Astrocyte (in vitro differentiated cells and primary cell): ENCODE measurements at places on chromosomes 1 and 21. TPM values are rescaled to one million over a fixed set of nuclear protein-coding genes. Genes with fewer than 3 reads are reported as not detected.

Gene CLCA4
- not detected in 2 replicates for total RNA-seq

Gene C1QB
- total RNA-seq, result not detected in 2 replicates

Gene PI4KB
- total RNA-seq, result 59.4 and 67.8 TPM in 2 replicates

Gene C1orf105
- not detected in 2 replicates for total RNA-seq

Gene PTPRC
- 0.20 TPM in 1 of 2 replicates, not detected in the other for total RNA-seq

Gene KAZN
- 7.8 and 9.4 TPM in 2 replicates for total RNA-seq

Gene CTSE
- not detected in 2 replicates for total RNA-seq

Gene GRIK3
- 0.12 and 0.16 TPM in 2 replicates for total RNA-seq

Gene C4BPA
- total RNA-seq, result not detected in 2 replicates

Gene GJA9
- not detected in 2 replicates for total RNA-seq

DNA sequence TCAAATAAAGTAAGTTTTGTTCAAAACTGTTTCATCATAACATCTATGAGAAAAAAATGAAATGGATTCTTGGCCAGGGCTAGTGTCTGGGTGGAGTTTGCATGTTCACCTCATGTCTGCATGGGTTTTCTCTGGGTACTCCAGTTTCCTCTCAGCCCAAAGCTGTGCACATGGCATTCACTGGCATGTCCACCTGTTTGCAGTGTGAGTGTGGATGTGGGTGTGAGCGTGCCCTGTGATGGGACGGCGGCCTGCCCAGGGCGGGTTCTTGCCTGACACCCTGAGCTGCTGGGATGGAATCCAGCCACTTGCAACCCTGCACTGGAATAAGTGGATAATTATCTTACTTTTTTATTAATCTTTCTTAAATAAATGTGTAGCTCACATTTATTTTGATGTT, 185.5 kb downstream of the RYR2 start:
- no peaks in the 10 kb centered on the region for H3K27me3 ChIP-seq
- no peak overlapping the region for H3K4me3 ChIP-seq
- DNase-seq, result no peak
- H3K4me1 ChIP-seq, result no peaks in the 10 kb centered on the region
- H3K36me3 ChIP-seq, result no peaks in the 10 kb centered on the region
- H3K27ac ChIP-seq, result no peak overlapping the region

- no peaks in the 10 kb centered on the region for H3K27me3 ChIP-seq
- no peak overlapping the region for H3K27ac ChIP-seq
- no peaks in the 10 kb centered on the region for H3K4me1 ChIP-seq
Observed at GRCh38 chr1:232168508-232168907, 461.4 kb downstream of the SIPA1L2 start.

DNA sequence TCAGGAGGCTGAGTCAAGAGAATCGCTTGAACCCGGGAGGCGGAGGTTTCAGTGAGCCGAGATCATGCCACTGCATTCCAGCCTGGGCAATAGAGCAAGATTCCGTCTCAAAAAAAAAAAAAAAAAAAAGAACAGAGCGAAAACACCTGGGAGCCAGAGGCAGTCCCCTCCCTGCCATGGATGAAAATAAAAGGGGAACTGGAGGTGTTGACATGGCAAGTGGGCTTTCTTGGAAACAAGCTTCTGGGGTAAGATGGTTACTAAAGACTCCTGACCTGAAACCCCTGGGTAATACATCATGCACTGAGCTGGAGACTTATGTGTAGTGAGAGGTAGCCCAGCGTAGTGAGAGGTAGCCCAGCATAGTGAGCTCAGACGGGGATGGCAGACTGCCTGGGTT, 31.6 kb downstream of the ADCY10 start:
- H3K4me3 ChIP-seq, result no peak overlapping the region
- H3K27me3 ChIP-seq, result no peaks in the 10 kb centered on the region
- H3K36me3 ChIP-seq, result no peaks in the 10 kb centered on the region

- H3K4me3 ChIP-seq, result peak overlapping the region; percentile 0
- peaks cover 37% of the 10 kb centered on the region for H3K4me1 ChIP-seq
- no peaks in the 10 kb centered on the region for H3K27me3 ChIP-seq
- DNase-seq, result peak; percentile 97
- H3K27ac ChIP-seq, result peak overlapping the region; percentile 90
Observed at GRCh38 chr21:25573409-25574206, 33.7 kb downstream of the MRPL39 start.

GRCh38 chr1:175823406-175823805, 80.0 kb upstream of the TNR start:
- H3K4me3 ChIP-seq, result no peak overlapping the region
- H3K36me3 ChIP-seq, result no peaks in the 10 kb centered on the region

GRCh38 chr1:56686169-56686568, 41.1 kb downstream of the PRKAA2 start:
- no peak overlapping the region for H3K27ac ChIP-seq
- no peaks in the 10 kb centered on the region for H3K36me3 ChIP-seq
- H3K4me1 ChIP-seq, result peaks cover 13% of the 10 kb centered on the region
- H3K4me3 ChIP-seq, result no peak overlapping the region

- H3K4me3 ChIP-seq, result no peak overlapping the region
- peaks cover 6% of the 10 kb centered on the region for H3K4me1 ChIP-seq
- H3K36me3 ChIP-seq, result no peaks in the 10 kb centered on the region
- no peak overlapping the region for H3K27ac ChIP-seq
- DNase-seq, result no peak
Observed at GRCh38 chr1:243529512-243529911, 273.7 kb downstream of the SDCCAG8 start.

DNA sequence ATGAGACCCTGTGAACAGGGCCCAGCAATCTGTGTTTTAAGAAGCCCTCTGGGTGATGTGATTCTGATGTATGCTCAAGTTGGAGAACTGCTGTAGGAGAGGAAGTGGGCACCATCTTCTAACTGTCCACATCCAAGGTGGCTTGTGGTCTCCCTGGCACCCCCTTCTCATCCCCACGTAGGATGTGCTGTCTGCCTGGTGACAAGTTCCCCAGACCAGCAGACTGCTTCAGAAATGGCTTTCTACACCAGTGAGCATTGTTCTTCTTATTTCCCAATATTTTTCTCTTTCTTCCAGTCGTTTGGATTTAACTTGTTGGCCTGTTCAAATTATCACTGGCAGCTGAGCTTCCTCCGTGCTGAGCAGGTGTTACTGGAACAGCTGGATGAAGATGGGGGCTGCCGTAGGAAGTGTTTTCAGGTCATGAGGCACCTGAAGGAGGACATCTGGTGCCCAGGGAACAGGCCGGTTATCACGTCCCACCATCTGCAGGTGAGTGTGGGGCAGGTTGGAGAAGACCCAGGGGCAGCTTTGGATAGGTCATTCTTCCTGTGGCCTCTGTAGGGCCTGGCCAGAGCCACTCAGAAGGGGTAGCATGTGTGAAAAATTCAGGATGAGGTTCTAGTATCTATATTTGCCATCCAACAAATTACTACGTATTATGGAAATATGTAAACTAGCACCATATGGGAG, 16.8 kb downstream of the MAB21L3 start:
- no peak overlapping the region for H3K4me3 ChIP-seq
- H3K27ac ChIP-seq, result no peak overlapping the region
- H3K4me1 ChIP-seq, result peaks cover 5% of the 10 kb centered on the region
- H3K36me3 ChIP-seq, result no peaks in the 10 kb centered on the region
- no peak for DNase-seq

GRCh38 chr21:45178070-45178608, 103.8 kb downstream of the ADARB1 start:
- no peak overlapping the region for H3K4me3 ChIP-seq
- DNase-seq, result no peak
- H3K27me3 ChIP-seq, result no peaks in the 10 kb centered on the region
- no peak overlapping the region for H3K27ac ChIP-seq
- peaks cover 5% of the 10 kb centered on the region for H3K4me1 ChIP-seq

DNA sequence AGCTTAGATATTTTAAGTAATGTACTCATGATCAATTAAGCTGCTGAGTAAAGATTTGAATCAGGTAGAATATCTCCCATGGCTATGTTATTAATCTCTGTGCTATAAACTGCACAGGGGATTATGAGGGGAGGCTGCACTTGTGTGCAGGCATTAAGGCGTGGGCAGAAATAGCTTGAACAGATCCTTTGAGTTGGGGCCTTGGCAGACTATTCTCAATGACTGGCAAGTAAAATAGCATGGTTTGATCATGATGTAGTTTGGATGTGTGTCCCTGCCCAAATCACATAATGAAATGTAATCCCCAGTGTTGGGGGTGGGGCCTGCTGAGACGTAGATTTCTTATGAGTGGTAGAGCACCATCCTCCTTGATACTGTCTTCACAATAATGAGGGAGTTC, 220.3 kb downstream of the PLPP3 start:
- no peaks in the 10 kb centered on the region for H3K36me3 ChIP-seq
- H3K27me3 ChIP-seq, result no peaks in the 10 kb centered on the region
- DNase-seq, result no peak
- H3K4me3 ChIP-seq, result no peak overlapping the region
- H3K4me1 ChIP-seq, result peaks cover 2% of the 10 kb centered on the region

GRCh38 chr1:246828818-246829217, 102.9 kb downstream of the AHCTF1 start:
- H3K4me1 ChIP-seq, result no peaks in the 10 kb centered on the region
- no peaks in the 10 kb centered on the region for H3K36me3 ChIP-seq
- H3K27me3 ChIP-seq, result no peaks in the 10 kb centered on the region
- no peak overlapping the region for H3K4me3 ChIP-seq
- H3K27ac ChIP-seq, result no peak overlapping the region

GRCh38 chr1:244626709-244627108, 26.2 kb upstream of the DESI2 start:
- H3K36me3 ChIP-seq, result no peaks in the 10 kb centered on the region
- no peaks in the 10 kb centered on the region for H3K27me3 ChIP-seq
- no peak for DNase-seq
- H3K4me1 ChIP-seq, result no peaks in the 10 kb centered on the region
- H3K27ac ChIP-seq, result no peak overlapping the region
- no peak overlapping the region for H3K4me3 ChIP-seq

DNA sequence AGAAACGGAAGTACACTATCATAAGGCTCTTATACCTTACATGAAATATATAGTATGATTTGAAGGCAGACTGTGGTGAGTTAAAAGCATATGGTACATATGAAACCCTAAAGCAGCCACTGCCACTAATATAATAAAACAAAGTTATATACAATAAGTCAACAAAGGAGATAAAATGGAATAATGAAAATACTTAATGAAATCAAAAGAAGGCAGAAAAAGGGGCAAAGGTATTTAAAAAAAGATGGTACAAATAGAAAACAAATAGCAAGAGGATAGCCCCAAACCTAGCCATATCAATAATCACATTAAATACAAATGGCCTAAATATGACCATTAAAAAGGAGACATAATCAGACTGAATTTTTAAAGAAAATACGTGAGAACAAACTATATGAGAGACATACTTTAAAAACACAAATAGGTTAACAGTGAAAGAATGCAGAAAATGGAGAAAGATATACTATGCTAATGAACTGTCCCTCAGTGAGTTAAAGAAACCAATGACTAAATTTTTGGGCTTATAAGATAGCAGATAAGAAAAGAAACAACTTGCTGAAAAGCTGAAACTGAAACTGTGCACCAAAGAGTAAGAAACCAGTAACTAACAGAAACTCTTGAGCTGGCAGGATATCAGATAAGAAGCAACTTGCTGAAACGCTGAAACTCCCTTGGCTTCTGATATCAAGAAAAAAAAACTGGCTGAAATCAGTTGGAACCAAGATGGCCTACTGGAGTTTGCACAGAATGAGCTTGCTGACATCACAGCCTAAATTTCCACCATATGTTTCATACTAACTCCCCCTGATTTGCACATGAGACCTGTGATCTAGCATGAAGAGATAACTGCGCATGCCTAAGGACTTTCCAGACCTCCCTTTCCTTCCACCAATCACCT, 44.3 kb upstream of the IL10 start:
- DNase-seq, result no peak
- no peaks in the 10 kb centered on the region for H3K4me1 ChIP-seq
- no peaks in the 10 kb centered on the region for H3K36me3 ChIP-seq

DNA sequence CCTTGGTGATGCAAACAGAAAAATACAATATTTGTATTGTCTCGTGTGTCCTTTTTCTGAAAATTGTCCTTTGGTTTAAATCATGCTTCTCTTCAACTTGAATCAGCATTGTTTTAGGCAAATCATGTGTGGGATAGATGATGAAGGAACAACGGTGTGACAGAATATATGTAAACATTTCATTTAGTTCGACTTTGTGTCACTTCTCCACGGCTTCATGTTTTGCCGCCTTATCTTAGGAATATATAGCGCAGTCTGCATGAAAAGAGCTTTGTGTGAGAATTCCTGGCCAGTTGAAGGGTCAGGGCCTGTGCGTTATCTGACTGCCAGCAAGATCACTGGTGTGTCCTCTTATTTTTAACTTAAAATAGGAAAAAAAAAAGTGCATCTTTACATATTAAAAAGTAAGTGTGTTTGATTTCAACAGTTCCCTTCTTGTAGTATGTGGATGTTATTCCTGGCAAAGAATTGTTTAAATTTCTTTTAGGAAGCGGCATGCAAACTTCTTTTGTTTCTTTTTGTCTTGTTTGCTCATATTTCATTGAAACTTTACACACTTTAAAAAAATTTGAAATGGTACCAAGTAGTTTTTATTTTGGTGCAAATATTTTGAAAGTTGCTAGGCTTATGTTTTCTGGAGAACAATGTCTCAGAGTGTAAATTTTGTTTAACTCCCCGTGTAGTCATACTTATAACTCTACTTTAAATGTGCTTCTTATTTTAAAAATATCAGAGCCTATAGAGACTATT, 465.2 kb downstream of the USP25 start:
- H3K4me1 ChIP-seq, result peaks cover 4% of the 10 kb centered on the region
- no peaks in the 10 kb centered on the region for H3K27me3 ChIP-seq
- H3K4me3 ChIP-seq, result peak overlapping the region; percentile 75
- DNase-seq, result peak; percentile 45

DNA sequence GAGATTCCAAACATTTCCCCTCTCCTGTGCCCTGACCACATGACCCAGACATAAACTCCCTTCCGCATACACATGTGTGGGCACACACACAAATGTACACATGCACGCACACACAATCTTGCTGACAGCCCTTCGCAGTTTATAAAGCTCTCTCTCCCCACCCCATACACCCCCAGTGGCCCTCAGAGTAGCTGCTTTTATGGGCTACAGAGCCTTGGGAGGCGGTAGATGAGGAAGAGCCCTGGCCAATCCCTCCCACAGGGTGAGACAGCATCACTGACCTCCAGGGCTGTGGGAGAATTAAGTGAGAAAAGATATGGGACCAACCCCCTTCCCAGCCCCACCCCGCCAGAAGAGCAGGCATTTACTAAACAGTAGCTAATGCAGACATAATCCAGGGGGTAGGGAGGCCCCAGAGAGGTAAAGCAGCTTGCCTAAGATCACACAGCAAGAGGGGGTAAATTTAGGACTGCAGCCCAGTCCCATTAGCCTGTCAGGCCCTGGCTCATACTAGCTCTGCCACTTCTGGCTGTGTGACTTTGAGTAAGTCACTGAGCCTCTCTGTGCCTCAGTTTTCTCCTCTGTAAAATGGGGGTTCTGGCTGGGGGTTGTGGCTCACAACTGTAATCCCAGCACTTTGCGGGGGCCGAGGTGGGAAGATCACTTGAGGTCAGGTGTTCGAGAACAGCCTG, 5.1 kb downstream of the SDC3 start:
- no peak overlapping the region for H3K4me3 ChIP-seq
- no peaks in the 10 kb centered on the region for H3K36me3 ChIP-seq
- no peak for DNase-seq
- no peak overlapping the region for H3K27ac ChIP-seq
- H3K4me1 ChIP-seq, result peaks cover 29% of the 10 kb centered on the region

- DNase-seq, result no peak
- H3K27me3 ChIP-seq, result peaks cover 5% of the 10 kb centered on the region
- H3K4me1 ChIP-seq, result no peaks in the 10 kb centered on the region
Observed at GRCh38 chr1:207972337-207972736, 61.4 kb upstream of the CD34 start.

GRCh38 chr1:151680391-151680790, 36.2 kb downstream of the CELF3 start:
- peak overlapping the region; percentile 22 for H3K4me3 ChIP-seq
- H3K27me3 ChIP-seq, result no peaks in the 10 kb centered on the region
- H3K4me1 ChIP-seq, result peaks cover 22% of the 10 kb centered on the region
- peak; percentile 46 for DNase-seq
- no peaks in the 10 kb centered on the region for H3K36me3 ChIP-seq
- peak overlapping the region; percentile 84 for H3K27ac ChIP-seq
